HEK293T (cell line): ENCODE measurements at places on chromosomes 1 and 21.

- DNase-seq: no peak
These were observed 142.0 kb downstream of the MAST2 start for GRCh38 chr1:45945426-45945825.

- no peak for DNase-seq
These were observed 53.4 kb downstream of the DMRTA2 start for GRCh38 chr1:50369830-50370229.

GRCh38 chr1:245153552-245154428, 995 bp upstream of the KIF26B start:
- DNase-seq: no peak

DNA sequence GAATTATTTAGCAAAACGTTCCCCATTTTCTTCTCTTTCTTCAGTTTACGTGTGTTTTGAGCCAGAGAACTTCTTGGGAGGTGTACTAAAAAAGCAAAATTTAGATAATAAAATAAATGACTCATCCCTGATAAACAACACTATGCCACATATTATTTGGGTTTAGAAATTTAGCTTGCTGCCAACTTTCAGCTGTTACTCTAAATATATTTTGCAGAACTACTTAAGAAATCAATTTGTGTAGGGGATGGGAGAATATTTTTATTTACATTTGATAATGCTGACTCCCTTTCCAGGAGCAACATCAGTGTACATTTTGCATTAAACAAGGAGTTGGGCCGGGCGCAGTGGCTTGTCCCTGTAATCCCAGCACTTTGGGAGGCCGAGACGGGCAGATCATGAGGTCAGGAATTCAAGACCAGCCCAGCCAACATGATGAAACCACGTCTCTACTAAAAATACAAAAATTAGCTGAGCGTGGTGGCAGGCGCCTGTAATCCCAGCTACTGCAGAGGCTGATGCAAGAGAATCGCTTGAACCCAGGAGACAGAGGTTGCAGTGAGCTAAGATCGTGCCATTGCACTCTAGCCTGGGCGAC, 151.4 kb upstream of the ZRANB2 start:
- no peak for DNase-seq

DNA sequence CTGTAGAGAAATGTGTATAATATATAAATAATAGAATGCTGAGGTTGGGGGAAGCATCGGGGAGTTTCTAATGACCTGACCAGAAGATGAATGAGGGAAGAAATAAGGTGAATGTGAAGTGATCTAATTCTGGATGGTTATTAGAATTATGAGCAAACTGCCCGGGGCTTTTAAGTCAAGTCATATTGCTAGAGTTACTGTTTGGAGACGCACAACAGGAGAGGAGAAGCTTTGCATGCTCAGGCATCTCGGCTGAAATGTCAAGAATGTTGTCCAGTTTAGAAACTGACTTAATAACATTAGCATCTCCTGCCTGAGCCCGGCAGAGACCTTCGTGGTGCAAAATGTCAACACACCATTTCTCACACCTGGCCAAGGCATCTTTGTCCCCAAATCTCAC, 119.1 kb downstream of the RRAGC start:
- DNase-seq: no peak

DNA sequence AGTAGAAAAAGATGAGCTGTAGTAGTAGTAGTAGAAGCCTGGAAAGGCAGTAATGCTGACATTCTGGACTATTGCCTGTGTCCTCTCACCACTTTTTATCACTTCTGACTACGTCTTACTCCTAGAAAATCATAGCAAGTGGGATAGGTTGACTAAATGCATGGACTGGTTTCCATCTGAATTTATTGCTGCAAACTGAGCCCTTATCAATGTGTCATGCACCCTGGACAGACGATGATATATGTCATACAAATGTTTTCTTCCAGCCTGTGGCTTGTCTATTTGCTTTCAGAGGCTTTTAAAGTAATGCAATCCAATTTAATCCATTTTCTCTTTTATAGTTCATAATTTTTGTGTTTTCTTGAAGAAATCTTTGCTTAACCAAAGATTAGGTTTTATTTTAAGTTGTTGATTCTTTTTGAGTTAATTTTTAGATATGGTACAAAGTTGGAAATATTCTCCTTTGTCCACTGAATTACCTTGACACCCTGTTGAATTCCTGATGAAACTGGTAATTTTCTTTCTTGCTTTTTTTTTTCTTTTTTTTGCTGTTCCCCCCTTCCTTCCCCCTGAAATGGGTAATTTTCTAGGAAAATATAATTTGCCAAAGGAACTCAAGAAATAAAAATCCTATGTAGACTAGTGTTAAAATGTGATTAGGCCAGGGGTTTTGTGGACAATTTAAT, 47.1 kb downstream of the PHACTR4 start:
- DNase-seq: peak; percentile 68

- DNase-seq: no peak
These were observed 22.9 kb downstream of the ELAPOR1 start for GRCh38 chr1:109136766-109137165.

- DNase-seq: no peak
These were observed 62.4 kb downstream of the BACH1 start for GRCh38 chr21:29360799-29361765.

DNA sequence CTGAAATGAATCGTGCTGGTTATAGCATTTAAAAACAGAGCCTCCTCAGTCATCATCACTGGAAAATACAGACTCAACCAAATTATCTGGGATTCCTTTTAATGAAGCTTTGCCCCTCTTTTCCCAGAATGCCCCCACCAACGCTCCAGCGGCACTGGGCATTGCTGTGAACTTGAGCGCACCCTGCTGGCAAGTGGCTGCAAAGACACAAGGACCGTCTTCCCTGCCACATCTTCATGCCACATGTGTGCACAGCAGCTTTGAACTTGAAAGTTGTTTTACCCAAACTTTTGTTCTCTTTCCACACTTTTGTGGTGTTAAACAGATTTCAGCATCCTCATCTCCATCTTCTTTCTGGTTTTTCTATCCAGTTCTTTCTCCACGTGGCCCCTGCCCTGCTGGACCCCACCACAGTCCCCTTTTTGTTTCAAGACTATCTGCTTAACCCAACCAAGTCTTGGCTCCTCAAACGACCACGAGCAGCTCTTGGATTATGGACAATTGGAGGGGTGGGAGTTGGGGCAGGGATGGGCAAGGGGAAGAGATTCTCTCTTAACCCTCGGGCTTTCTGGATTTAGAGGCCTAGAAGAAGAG, 12.8 kb upstream of the LMX1A start:
- DNase-seq: peak; percentile 82

- DNase-seq: no peak
These were observed 5.4 kb downstream of the SPEN start for GRCh38 chr1:15852828-15853302.

DNA sequence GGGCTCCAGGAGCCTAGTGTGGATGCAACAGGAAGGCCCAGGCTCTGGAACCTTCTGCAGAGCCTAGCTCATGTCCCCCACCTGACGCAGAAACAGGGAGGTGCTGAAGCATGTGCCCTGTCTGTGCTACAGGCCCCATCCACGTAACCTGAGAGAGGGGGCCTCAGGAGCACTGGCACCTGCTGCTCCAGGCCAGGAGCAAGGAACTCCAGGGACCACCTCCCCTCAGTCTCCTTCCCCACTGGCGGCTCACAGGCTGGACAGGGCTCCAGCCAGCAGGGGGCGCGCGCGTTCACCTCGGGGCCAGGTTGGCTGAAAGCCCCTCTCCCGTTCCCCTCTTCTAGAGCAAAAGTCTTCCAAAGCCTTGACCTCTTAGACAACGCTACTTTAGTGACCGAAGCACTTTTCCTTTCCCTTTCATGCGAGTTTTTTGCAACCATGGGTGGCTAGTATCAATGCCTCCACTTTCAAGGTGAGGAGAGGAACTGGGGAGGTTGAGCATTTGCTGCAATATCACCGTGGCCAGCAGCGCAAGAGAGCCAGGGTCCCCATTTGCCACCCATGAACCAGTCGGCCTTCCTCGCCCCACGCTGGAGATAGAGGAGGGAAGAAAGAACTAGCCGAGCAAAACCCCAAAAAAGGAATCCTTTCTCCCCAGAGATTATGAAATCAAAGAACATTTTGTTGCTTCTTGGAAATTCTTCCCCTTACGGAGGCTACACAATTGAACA, 52.4 kb upstream of the GPR157 start:
- DNase-seq: peak; percentile 85

GRCh38 chr1:159889821-159890252, 10.1 kb downstream of the CFAP45 start:
- no peak for DNase-seq

DNA sequence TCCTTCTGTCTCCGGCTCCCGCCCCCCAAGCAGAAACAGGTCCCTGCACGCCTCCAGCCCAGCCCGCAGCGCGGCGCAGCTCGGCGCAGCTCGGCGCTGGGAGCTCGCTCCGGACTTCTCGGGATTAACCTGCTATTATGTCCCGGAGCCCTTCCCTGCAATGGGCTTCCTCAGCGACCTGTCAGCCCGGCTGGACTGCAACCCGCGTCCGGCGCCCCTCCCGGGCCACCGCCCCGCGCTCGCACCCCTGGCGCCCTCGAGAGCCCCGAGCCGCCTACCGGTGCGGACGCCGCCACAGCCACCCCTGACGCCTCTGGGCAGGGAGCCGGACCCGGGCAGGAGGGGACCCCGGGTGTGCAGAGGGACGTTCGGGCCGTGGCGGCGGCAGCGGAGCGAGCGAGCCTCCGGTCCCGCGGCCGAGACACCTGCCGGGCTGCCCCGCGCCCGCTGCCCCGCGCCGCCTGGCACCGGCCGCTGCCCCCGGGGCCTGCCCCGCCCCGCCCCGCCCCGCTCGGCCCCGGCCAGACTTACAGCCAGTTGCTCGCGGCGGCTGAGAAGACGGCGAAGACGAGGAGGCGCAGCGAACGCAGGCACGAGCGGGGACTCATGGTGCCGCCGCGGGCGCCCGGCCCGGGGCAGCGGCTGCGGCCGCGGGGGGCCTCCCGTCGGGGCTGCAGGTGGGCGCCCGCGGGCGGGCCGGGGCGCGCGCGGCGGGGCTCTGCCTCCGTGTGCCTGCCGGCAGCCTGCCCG, 407 bp downstream of the WNT4 start:
- DNase-seq: peak; percentile 60

DNA sequence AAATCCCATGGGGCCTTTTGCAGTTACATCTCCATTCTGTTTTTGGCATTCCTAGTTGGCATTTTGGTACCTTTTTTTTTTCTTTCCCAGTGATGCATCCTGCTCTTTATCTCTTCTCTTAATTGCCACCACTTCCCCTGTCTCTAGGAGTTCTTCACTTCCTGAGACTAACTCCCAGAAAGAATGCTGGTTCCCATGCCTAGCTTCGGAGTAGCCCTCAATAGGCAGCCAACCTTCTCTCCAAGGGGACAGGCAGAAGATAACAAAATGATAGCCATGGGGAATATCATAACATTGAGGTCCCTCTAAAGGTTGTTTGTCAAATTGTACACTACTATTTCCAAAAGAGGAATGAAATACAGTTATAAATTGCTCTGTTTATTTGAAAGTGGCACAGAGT, 150.6 kb upstream of the UBE2U start:
- DNase-seq: no peak

GRCh38 chr1:203995228-203995627, 77.7 kb upstream of the SOX13 start:
- no peak for DNase-seq

DNA sequence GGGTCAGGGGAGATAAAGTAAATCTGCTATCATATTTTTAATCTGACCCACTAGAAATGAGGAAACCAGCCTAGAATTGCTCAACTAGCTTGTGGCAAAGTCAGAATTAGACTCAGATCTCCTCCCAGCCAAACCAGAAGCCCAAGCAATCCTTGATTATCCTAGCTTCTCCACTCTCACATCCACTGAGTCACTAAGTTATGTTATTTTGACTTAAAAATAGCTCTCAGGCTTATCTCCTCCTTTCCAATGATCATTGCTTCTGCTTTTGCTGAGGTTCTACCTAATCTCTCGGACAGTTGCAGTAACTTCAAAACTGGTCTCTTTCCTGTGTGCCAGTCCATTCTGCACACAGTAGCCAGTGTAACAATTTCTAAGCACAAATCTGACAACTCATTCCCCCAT, 22.9 kb downstream of the OVAAL start:
- DNase-seq: no peak

DNA sequence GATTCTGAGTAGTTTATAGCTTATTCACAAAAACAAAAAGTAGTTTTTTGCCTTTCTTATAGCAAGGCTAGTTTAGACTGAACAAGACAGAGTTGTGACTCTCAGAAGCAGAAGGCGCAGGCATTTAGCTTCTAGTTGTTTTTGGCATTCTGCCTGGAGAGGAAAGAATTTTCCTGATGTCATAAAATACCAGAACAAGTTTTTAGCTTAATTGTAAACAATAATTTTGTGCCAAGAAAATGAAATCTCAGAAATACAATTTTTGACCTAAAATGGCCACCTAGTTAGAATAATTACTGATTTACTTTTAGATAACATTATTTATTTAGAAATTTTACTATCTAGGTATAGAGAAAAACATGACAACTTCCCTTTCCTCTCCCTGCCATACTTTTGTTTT, 1.0 kb downstream of the DNAJB4 start:
- peak; percentile 30 for DNase-seq

DNA sequence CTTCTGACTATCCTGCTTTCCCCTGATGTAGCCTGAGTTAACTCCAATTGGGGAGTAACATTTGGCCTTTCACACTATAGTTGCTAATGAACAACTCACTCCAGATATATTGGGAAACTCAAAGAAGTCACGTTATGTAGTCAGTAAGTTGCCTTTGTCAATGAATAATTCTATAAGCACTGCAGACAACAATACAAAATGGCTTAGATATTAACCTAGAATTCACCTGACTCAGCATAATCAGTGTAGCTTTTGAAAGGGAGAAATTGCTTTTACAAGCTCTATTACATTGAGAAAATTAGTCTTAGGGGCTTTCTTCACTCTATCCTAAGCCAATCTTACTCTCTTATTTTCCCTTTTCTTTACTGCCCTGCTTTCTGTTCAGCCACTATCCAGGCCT, 303.5 kb upstream of the NR5A2 start:
- DNase-seq: no peak

DNA sequence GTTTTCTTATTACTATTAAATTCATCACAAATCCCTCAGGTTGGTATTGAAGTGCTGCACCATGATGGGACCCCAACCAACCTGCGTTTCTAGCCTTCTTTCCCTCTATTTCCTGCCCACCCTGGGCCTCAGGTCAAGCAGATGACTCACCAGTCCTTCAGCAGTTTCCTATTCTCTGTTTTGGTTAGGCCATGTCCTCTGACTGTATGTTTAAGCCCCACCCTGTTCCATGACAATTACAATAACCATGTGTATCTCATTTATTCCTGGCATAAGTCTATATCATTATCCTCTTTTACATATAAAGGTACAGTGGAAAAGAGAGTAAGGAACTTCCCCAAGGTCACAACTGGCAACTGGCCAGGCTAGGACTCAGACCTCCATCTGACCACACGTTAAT, 5.3 kb upstream of the FAM78B start:
- no peak for DNase-seq

DNA sequence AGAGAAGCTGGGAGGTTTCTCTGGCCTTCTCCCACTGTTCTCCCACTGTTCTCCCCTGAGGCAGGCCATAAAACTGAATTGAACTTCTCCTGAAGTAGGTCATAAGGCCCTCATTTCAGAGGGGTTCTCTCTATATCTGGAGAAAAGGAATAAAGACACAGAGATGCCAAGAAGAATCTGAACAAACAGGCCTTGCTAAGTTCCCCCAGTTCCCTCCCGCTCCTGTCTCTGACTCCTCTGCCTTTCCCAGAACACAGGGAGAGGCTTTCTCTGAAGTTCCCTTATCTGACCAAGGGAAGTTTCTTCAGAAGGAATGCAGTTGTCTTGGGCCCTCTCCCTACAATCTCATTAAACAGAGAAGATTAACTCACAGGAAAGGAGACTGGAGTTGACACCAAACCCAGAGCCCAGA, 83.4 kb downstream of the SLC16A1 start:
- no peak for DNase-seq
